Right ventricle myocardium inferior (tissue), 1 donor: ENCODE measurements at places on chromosomes 6 and 20. TPM values are rescaled to one million over a fixed set of nuclear protein-coding genes. Genes with fewer than 3 reads are reported as not detected.

GCNT2 gene
- 51.9 TPM for total RNA-seq

DNA sequence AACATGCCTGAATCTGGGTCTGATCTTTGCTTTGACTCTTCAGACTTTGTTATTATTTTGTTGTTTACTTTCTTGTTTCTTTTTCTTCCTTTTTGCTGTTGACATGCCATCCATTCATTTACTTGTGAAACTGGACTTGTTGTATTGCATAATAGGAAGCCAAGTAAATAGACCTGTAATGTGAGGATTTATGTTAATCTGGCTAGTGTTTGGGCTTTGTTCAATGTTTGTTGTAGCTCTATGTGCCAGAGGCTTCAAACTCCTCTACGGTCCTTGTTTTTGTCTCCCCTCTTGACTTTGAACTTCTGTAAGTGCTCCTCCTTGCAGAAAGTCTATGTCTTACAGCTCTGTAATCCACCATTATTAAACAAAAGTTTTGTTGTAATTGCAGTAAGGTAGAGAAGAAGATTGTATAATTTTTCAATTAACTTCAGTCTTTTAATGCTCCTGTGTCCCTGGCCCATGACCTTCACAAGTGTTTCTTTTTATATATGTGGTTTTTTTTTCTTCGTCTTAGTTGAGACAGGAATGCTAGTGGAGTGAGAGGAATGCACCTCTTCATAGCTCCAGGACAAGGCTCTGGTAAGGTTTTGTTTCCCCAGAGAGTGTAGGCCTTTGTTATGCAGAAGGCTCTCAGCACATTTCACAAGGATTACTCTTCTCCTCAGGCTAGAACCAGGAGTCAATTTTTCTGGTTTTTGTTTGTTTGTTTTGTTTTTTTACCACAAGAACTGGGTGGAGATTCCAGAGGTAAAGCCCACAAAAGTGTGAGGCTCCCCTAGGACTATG is 1061.8 kb upstream of the CITED2 start:
- DNase-seq, result no peak

DNA sequence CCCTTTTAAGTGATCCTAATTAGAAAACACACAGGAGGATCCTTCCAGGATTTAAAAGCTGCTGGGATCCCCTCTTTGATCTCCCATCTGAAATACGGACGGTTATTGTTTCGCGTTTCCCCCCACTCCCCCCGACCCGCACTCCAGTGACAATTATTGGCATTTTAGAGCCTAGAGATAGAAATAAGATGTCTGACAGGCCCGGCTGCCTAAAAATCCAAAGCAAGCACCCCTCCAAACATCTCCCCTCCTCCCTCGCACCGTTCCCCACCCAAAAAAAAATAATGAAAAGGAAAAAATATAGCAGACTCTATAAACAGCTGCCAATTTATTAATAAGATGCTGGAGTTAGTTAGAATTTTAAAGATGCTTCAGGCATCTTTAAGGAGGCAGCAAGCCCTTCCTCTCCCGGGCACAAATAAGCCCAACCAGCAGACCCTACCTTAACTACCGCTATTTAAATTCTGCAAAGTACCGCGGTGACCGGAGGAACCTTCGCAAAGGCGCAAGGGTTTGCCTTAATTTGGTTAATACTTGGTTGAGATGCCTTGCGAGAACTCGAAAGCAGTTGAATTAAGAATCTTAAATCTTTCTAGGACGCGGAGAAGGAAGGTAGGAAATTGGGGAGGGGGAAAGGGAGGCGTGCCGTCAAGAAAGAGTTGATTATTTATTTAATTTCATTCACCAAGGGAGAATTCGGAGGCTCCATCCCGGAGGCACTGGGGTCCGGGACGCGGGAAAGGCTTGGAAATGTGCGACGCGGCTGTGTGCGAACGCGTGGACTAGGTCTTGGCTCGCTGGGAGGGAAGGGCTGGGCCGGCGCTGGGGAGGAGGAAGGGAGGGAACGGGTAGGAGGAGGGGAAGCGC is 1.5 kb upstream of the ISM1 start:
- no peak for DNase-seq

DNA sequence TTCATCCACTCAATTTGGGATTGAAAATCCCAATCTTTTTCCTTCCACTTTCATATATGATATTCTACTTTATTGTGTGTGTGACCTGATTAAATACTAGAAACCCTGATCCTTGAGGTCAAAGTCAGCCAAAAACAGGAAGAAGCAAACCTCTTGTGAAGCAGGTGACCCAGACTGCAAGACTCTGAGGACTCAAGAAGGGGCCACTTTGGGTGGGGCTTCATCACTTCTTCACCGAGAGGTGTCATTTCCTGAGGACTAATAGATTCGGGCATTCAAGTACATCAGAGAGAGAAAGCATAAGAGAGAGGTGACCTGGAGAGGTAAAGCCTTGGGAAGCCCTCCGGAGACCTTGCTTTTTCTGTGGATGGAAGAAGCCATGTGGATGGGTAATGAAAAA is 129.0 kb downstream of the CFAP61 start:
- DNase-seq, result no peak

GRCh38 chr6:82298012-82298411 is 50.5 kb upstream of the IBTK start:
- no peak for DNase-seq

- DNase-seq, result no peak
Observed at GRCh38 chr20:60300374-60300773, 342.2 kb downstream of the CDH26 start.

GRCh38 chr6:118304321-118304720 is 243.8 kb upstream of the PLN start:
- DNase-seq, result no peak
